ENCODE measurements at places on chromosomes 1 and 21. TPM values are rescaled to one million over a fixed set of nuclear protein-coding genes. Genes with fewer than 3 reads are reported as not detected.

Gene C8A
- not detected for total RNA-seq

Gene TCHHL1
- not detected for total RNA-seq

Gene KRTAP19-1
- not detected for total RNA-seq

Gene ACOT11
- not detected for total RNA-seq

Gene GJB5
- not detected for total RNA-seq
